NAMALWA (cell line): ENCODE measurements at places on chromosomes 11 and 22.

- no peak for DNase-seq
These were observed 58.4 kb upstream of the GAB2 start for GRCh38 chr11:78476066-78476465.

DNA sequence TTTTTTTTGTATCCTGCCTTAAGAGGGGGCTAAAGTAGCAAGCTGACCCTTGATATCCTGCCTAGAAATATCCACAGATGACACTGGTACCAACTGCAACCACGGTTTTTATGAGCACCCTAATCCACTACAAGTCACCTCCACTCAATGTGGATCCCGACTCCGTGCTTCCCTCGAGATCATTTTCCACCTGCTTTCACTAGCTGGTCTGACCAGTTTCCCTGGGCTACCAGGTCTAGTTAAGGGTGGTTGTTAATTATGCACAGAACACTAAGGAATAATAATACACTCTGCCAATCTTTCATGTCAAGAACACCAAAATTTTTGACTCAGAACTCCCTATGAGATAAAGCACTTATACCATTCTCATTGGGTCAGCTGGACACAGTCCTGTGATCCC, 82.3 kb downstream of the ABTB2 start:
- DNase-seq, result no peak

GRCh38 chr11:57480409-57481137, 20.2 kb downstream of the RTN4RL2 start:
- peak; percentile 83 for DNase-seq

- DNase-seq, result no peak
These were observed 515.1 kb downstream of the CNTN5 start for GRCh38 chr11:99535819-99536218.

DNA sequence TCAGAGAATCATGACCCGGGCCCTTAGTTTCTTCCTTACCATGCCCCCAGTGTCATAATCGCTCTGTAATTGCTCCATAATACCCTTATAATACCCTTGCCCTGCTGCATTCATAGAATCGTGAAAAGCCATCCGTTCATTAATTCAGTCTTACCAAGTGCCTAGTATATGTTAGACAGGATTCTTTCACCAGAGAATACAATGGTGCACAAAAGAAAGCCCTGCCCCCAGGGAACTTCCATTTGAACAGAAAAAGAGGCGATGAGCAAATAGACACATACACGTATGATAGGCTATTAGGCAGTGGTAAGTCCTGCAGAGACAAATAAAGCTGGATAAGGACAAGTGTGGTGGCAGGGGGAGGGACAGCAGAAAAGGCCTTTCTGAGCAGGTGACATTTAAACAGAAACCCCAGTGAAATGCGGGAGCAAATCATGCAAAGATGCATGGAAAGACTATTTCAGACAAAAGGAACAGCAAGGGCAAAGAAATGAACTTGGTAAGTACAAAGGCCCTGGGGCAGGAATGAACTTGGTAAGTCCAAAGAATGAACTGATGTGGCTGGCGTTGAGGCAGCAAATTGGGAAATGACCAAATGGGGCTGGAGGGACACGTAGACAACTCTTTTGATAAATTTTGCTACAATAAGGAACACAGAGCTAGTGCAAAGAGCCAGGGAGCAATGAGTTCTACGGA, 74.6 kb upstream of the CREB3L1 start:
- DNase-seq, result no peak
